GDM1 (cell line): ENCODE measurements at places on chromosomes 11 and 22.

- no peak for DNase-seq
Observed at GRCh38 chr11:85052636-85053035, 574.5 kb downstream of the DLG2 start.

DNA sequence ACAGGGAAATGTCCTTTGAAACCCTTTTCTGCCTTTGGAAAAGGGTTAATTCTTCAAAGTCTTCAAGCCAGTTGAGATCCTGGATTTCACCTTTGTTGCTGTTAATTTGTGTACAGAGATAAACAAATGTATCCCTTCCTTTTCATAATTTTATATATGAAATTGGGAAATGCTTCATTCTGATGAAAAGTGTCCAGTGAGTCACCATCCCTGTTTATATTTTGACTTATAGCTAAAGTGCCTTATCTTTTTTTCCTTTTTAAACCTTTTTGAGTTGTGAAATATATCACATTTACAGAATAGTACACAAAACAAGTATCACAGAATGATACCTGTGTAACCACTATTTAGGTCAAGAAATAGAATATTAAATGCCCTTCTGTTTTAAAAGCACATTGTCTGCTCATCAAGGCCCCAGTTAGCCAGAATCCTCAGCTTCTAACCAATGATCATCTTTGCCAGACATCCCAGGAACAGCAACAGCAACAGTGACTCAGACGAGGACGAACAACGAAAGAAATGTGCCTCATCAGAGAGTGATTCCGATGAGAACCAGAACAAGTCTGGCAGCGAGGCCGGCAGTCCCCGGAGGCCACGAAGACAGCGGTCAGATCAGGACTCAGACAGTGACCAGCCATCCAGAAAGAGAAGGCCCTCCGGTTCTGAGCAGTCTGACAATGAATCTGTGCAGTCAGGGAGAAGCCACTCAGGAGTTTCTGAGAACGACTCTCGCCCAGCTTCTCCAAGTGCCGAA, 27.3 kb downstream of the CTR9 start:
- no peak for DNase-seq

GRCh38 chr22:37559901-37560607, at the start of gene CDC42EP1:
Gene CDC42EP1, plus strand, starts transcription at chr22:37560480. Its CDS starts 5,870 bp downstream, at chr22:37566350.
- DNase-seq, result no peak

GRCh38 chr11:92129811-92130210, 94.8 kb upstream of the FAT3 start:
- no peak for DNase-seq

- no peak for DNase-seq
Observed at GRCh38 chr11:61794579-61794978, 1.9 kb downstream of the FEN1 start.

DNA sequence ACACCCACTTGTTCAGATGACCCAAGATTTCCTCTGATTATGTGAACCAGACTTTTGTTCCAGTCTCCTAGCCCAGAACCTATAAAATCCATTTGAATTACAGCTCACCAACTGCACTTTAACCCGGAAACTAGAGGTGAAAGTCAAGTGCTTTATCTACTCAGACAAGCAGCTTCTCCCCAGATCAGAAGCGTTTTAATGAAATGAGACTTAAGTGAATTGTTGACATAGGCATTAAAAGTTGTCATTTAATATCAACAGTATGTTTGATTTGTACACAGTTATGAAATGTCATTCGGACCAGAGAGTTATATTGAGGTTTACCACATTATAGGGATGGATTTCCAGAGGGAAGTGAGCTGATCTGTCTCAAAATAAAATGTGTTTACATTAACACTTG, 52.0 kb downstream of the CADM1 start:
- no peak for DNase-seq

GRCh38 chr11:34960277-34960676, 43.9 kb downstream of the PDHX start:
- no peak for DNase-seq

GRCh38 chr11:55457641-55458040, 89.9 kb downstream of the OR4A15 start:
- DNase-seq, result no peak

DNA sequence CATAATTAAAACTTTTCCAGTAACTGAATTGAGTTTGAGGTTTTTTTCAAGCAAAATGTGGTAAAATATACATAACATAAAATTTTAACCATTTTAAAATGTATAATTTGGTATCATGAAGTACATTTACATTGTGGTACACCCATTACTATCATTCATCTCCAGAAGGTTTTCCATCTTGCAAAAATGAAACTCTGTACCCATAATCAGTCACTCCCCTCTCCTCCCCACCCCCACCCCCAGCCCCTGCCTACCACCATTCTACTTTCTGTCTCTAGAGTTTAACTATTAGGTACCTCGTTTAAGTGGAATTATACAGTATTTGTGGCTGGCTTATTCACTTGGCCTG, 63.7 kb downstream of the MICAL2 start:
- no peak for DNase-seq

- DNase-seq, result no peak
Observed at GRCh38 chr11:855330-855674, 12.7 kb downstream of the TSPAN4 start.

DNA sequence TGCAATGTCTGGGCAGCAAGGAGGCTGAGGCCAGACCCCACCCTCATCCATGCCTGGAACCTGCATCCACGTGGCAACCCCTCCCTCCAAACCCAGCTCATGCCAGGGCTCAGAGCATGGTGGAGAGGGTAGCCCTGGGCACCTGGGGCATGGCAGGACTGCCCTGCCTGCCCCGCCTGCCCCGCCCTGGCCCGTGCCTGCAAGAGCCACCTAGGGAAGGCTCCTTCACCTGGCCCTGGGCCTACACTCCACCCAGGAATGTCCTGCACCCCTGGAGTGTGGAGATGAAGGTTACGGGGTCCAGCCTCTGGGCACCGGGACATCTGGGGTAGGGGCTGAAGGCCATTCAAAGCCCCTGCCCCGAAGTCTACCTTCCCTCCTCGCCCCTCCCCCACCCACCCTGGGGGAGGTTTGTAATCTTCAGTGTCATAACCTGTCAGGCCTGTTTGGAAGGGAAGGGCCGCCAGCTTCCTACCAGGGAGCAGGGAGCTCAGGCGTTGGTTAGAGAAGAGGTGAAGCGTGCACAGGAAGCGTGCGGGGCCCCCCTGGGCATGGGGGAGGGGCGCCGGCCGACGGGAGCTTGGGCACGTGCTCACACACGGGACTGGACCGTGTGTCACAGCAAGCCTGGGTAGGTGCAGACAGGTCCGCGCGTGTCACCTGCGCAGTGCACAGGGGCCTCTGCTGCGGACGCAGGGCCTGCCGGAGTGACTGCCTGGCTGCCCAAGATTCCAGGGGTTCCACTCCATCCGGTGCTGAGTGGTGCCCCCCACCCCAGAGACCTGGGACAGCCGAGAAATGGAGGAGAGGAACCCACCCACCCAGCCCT, 30.7 kb upstream of the TH start:
- no peak for DNase-seq

DNA sequence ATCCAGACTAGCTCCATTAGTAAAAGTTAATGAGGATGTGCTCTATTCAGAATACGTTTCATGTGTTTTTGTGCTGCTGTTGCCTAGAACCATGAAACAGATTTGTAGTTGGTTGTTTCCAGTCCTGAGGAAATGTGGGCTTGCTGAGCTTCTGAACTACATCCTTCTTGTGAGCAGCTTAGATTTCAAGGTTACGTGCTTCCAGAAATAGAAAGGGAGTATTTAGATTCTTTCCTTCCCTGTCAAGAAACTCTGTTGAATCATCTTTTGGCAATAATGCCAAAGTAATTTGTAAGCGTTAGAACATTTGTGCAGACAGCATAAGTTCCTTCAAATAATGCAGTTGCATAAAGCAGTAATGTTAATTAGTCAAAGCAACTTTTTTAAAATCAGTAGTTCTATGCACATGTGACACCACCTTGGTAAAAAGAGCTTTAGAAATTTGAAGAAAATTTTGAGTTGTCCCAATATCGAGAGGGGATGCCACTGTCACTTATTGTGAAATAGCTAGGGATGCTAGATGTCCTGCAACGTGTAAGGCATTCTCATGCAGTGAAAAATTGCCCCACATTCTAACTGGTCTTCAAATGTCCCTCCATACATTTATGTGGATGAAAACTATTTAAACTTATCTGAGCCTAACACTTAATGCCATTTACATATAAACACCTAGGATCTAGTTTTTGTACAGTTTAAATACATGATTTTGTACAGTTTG, 169.6 kb downstream of the ETS1 start:
- DNase-seq, result no peak

GRCh38 chr11:96311120-96311568, 31.9 kb downstream of the MAML2 start:
- DNase-seq, result no peak

DNA sequence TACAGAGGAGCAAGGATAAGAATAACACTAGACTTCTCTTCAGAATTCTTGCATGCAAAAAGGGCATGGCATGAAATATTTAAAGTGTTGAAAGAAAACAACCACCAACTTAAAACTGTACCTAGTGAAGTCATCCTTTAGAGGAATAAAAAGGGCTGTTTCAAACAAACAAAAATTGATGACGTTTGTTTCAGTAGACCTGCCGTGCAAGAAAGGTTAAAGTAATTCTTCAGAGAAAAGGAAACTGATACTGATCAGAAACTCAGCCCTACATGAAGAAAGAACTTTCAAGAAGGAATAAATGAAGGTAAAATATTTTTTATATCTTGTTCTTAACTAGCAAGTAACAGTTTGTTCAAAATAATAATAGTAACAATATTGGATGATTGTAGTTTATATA, 27.5 kb downstream of the MRGPRX2 start:
- DNase-seq, result no peak

- no peak for DNase-seq
Observed at GRCh38 chr11:44002191-44003093, 45.3 kb upstream of the ACCSL start.

DNA sequence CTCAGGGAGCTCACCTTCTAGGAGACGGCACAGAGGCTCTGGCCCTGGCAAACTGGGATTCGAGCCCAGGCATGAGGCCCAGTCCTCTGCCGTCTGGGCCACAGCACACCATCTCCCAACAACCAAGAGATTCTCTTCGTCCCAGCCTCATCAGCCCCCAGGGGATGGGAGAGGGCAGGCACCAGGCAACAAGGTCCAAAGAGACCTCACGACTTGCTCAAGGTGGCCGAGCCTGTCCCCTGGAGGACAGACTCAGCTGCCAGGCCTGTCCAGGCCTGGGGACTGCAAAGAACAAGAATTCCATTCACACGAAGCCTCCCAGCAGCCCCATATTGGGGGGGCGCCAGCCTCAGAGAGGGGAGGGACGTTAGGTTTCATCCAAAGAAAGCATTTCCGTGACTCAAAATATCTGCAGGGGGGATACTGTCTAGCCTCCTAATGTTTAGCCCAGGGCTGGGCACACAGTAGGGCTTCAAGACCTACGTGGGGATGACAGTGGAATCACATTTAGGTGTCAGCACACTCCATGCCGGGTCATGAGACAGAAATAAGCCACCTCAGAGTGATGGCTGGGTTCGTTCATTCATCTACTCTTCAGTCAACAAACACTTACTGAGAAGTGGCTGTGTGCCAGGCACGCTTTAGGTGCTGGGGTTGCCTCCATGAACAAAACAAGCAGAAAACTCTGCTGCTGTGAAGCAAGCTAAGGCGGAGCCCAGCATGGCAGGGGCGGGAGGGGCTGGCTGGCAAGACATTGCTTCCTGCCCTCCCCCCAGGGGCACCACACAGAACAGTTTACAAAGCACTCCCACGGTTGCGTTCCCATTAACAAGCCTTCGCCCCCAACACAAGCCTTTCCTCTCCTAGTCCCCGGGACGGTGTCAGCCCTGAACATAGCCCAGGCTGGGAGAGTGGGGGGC, 1.2 kb downstream of the CARNS1 start:
- peak; percentile 21 for DNase-seq

- DNase-seq, result no peak
Observed at GRCh38 chr22:47423861-47424820, 661.7 kb downstream of the TBC1D22A start.

DNA sequence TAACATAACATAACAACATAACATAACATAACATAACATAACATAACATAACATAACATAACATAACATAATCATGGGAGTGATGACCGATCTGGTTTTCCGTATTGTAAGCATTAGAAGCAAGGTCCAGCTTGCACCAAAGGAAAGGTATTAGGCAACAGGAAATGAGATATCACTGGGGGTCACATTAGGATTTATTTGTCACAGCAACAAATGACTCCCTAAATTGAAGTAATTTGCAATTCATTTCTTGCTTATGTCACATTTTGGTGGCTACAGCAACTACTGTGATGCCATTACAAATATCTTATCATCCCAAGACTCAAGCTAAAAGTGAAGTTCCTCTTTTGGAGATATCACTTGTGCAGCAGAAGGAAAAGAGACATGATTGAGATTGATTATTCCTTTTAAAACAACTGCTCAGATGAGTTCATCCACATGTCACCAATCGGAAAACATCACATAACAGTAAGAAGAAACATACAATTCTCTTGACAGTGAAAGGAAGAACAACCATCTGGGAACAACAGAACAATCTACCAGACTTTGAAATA, 1331.1 kb upstream of the RAG2 start:
- DNase-seq, result no peak

- DNase-seq, result no peak
Observed at GRCh38 chr11:119999220-119999619, 138.7 kb downstream of the TRIM29 start.

GRCh38 chr22:26898946-26899605, 241.7 kb downstream of the MIAT start:
- DNase-seq, result no peak

- DNase-seq, result no peak
Observed at GRCh38 chr11:73961321-73961720, 10.5 kb downstream of the DNAJB13 start.
